ENCODE measurements at places on chromosomes 11 and 22.

GRCh38 chr11:12925520-12925919 is 83.6 kb upstream of the RASSF10 start:
- no peak for DNase-seq

DNA sequence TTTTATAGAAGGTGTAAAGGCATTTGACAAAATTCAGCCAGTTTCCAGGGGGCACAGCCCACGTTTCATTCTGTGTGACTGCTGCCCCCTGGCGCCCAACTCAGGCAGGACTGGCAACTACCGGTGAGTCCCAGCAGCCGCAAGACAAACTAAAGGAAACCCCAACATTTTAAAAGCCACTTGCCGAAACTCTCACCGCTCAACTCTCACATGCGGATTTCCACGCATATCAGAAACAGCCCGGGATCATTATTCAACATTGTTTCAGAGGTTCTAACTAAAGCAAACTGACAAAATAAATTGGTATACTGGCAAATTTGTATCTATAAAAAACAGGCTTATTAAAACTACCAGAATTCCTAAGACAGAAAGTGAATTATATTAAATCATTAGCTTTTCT is 48.2 kb downstream of the MORC2 start:
- DNase-seq = peak; percentile 87

- DNase-seq = no peak
Observed at GRCh38 chr22:36578619-36579018, 49.7 kb upstream of the EIF3D start.

- DNase-seq = no peak
Observed at GRCh38 chr22:44548981-44549380, 50.9 kb upstream of the RTL6 start.

Data from CD8-positive, alpha-beta memory T cell (primary cell).